ENCODE measurements at places on chromosomes 13 and 19. TPM values are rescaled to one million over a fixed set of nuclear protein-coding genes. Genes with fewer than 3 reads are reported as not detected.

The LILRB2 gene
- not detected for total RNA-seq

The ZNF726 gene
- total RNA-seq: 13.3 TPM

The ZNRF4 gene
- not detected for total RNA-seq

The C1QTNF9B gene
- not detected for total RNA-seq

The SIGLEC5 gene
- not detected for total RNA-seq

The ATP1A3 gene
- 153 TPM for total RNA-seq

The TMEM145 gene
- 47.1 TPM for total RNA-seq

The CEACAM4 gene
- not detected for total RNA-seq

The RPS5 gene
- total RNA-seq: 1,568 TPM

The PEG3 gene
- total RNA-seq: 62.5 TPM

The EXOC3L2 gene
- total RNA-seq: not detected

The DKKL1 gene
- total RNA-seq: 2.2 TPM

The BIVM gene
- total RNA-seq: 65.2 TPM

The MISP gene
- total RNA-seq: not detected

The PIH1D1 gene
- 58.0 TPM for total RNA-seq

The ZNF681 gene
- 25.7 TPM for total RNA-seq

The ZNF549 gene
- 18.7 TPM for total RNA-seq

The PPAN gene
- 18.1 TPM for total RNA-seq

The FAM216B gene
- 0.78 TPM for total RNA-seq

The CC2D1A gene
- total RNA-seq: 8.9 TPM

The RNF225 gene
- not detected for total RNA-seq

The FCHO1 gene
- total RNA-seq: 24.6 TPM

The SIGLEC7 gene
- 0.16 TPM for total RNA-seq

The VMAC gene
- 4.1 TPM for total RNA-seq

Measured in occipital lobe (tissue), 3 donors.